ENCODE measurements at places on chromosomes 2 and 18. TPM values are rescaled to one million over a fixed set of nuclear protein-coding genes. Genes with fewer than 3 reads are reported as not detected.

CYP1B1 gene
- 0.08 TPM for total RNA-seq

CRYGD gene
- total RNA-seq = not detected

GAD1 gene
- 23.5 TPM for total RNA-seq

PLB1 gene
- total RNA-seq = 7.4 TPM

DOK6 gene
- 2.4 TPM for total RNA-seq

PRSS56 gene
- total RNA-seq = not detected

C2orf42 gene
- total RNA-seq = 24.3 TPM

CRYGC gene
- not detected for total RNA-seq

SPAG16 gene
- 17.4 TPM for total RNA-seq

LRRC30 gene
- not detected for total RNA-seq

ANKRD30BL gene
- not detected for total RNA-seq

CFAP65 gene
- 0.16 TPM for total RNA-seq

Data from SK-MEL-5 (cell line).